ENCODE measurements at places on chromosomes 4 and X.

GRCh38 chr4:156194896-156195295 lies 241.2 kb upstream of the CTSO start:
- no peak for DNase-seq

DNA sequence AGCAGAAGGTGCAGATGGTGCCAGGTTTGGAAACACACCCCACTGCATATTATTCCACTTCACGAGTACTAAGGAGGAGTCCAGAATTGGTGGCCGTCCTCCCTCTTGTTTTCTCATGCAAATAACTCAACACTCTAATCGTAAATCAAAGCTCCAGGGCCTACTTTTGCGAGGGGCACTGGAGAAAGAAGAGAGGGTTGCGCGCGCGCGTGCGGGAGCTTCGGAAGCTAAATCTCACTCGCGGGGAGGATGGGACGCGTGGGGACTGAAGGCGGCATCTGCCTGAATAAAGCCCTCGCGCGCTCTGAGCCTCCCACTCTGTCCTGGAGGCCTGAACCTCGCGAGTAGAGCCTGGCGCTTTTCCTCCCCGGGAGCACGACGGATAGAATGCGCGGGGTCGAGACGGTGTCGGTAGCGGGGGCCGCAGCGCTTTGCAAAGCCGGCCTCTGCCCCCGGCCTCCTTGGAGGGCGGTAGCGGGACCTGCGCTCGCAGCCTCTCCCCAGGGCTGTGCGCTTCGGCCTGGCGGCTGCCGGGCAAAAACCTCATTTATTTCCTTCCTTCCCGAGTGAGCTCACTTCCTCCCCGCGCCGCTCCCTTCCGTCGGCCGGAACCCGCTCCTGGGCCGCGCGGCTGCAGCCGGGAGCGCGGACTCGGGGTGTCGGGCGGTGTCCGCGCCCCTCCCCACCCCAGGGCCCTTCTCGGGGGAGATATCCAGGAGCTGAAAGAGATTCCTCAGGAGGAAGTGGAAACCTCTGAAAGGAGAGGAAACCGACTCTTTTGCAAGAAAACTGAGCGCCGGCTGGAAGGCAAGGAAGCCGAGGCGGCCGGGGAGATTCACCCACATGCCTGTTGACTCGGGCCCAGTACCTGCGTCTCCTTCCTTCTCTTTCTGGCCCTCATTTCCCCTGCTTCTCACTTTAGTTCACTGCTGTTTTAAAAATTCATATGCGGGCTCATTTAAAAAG lies 20.7 kb downstream of the HAND2 start:
- no peak for DNase-seq

DNA sequence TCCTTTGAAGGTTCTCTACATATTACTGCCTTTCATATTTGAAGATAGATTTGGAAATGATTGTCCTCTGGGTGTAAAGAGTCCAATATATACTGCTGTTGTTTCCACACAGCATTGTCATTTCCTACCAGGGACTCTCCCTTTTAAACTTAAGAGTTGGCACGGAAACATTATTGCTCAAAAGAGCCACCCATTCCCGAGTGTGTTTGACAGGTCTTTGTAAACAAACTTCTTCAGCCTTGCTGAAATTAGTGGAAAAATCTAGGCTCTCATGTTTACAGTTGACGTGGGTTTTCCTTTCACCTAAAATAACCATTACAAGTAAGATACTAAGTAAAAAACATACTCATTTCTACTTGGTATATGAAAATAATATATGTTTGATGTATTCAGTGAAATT lies 111.4 kb upstream of the LIMCH1 start:
- no peak for DNase-seq

DNA sequence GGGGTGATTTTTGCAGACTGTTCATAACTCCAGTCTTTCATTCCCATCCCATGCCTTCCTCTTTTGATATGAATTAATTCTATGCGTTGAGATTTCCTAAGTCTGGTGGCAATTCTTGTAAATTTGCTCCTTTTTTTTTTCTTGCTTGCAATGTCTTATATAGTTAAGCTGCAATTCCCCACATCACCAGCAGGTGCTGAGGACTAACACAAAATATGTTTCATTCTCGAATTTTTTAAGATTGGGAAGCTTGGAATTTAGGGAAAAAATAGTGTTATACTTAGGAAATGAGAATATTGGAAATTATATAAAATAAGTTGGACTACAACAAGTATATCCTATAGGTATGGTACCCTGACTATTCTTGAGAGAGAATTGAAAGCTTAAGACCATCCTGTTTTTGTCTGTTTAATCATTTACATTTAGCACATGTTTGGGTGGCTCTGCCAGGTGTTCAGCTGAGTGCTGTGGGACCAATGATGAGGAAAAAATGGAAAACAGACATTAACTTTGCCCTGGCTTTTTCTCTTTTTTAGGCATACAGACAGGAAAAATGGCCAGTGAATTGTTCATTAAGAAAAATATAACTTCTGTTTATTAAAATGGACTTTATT lies 30.2 kb downstream of the AFF2 start:
- no peak for DNase-seq

DNA sequence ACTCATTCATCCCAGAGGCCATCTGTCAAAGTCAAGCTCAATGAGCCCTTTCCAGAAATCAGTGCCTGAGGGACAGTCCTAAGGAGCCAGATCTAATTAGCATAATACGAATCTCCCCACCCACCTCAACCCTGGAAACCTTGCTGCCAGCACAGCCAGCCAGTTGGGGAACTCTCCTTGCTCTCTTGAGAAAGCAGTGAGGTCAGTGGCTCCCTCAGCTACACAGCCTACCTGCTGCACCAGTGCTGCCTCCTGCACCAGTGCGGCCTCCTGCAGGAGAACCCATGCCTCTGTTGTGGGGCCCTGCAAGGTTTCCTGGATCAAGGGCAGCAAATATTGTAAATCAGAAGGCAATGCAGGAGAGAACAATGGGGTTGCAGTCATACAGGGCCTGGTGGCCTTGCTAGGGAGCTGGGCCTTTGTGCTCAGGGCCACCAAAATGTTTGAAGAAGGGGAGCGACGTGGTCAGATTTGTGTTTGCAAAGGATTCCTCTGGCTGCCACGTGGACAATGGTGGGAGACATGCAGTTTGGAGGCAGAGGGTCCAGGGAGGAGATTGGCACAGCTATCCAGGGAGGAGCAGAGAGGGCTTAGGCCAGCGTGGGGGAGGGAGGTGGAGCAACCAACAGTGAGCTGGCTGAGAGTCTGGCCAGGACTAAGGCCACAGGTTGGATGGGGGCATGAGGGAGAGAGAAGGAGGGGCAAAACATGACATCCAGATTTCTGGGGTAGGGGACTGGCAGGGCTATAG lies 124.3 kb upstream of the MAMLD1 start:
- DNase-seq = no peak

Data from occipital lobe (tissue), 3 donors.